ENCODE measurements at places on chromosomes 5 and 9. TPM values are rescaled to one million over a fixed set of nuclear protein-coding genes. Genes with fewer than 3 reads are reported as not detected.

DNA sequence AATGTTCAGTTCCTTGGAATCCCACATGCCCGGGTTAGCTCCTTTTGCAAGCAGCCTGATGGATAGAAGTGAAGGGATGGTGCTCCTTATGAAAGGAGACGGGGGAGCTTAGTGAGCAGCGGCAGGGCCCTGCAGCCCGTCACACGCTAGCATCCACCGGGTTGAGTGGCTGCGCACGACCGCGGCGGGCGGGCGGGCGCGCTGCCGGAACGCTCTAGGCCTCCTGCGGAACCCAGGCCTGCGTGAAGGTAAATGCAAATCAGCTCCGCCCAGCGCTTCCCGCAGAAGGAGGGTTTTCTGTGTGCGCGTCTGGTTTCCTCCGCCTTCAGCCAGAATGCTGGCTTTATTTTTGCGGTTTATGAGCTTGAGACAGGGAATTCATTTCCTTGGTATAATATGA lies 19.8 kb downstream of the IL12B start:
- H3K4me3 ChIP-seq, result no peak overlapping the region
- no peaks in the 10 kb centered on the region for H3K4me1 ChIP-seq
- H3K36me3 ChIP-seq, result no peaks in the 10 kb centered on the region
- no peak for DNase-seq
- H3K27ac ChIP-seq, result no peak overlapping the region

- no peaks in the 10 kb centered on the region for H3K36me3 ChIP-seq
- H3K27me3 ChIP-seq, result no peaks in the 10 kb centered on the region
- no peak overlapping the region for H3K27ac ChIP-seq
- H3K4me3 ChIP-seq, result no peak overlapping the region
These were observed 54.7 kb downstream of the GLDC start for GRCh38 chr9:6590772-6591384.

GRCh38 chr9:6941501-6941900 lies 183.7 kb downstream of the KDM4C start:
- peaks cover 21% of the 10 kb centered on the region for H3K4me1 ChIP-seq
- no peak for DNase-seq
- no peaks in the 10 kb centered on the region for H3K27me3 ChIP-seq
- H3K4me3 ChIP-seq, result no peak overlapping the region

CBY3 gene
- total RNA-seq, result not detected

- H3K36me3 ChIP-seq, result no peaks in the 10 kb centered on the region
- no peak overlapping the region for H3K27ac ChIP-seq
- H3K4me3 ChIP-seq, result no peak overlapping the region
- no peaks in the 10 kb centered on the region for H3K27me3 ChIP-seq
- DNase-seq, result no peak
These were observed 190.4 kb upstream of the VCAN start for GRCh38 chr5:83281176-83281575.

DNA sequence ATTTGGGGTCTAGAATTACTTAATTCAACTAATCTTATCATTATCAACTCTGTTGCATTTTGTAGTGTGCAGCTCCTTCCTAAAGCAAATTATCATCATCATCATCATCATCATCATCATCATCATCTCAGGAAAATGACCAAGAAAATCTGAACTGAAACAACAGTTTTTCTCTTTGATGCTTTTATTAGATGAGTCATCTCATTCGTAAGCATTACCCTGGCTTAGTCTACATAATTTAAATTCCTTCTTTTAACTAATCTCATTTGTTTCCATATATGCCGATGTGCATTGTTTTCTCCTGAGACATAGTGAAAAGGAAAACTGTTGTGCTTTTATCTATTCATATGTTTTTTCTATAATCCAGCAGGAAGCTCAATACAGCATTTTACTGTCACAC lies 173.0 kb upstream of the PDE4D start:
- H3K27ac ChIP-seq, result no peak overlapping the region
- DNase-seq, result no peak
- H3K4me3 ChIP-seq, result no peak overlapping the region
- no peaks in the 10 kb centered on the region for H3K4me1 ChIP-seq
- no peaks in the 10 kb centered on the region for H3K36me3 ChIP-seq

- H3K27me3 ChIP-seq, result no peaks in the 10 kb centered on the region
- H3K4me3 ChIP-seq, result peak within 1 kb of the TSS; percentile 57
- no peak within 1 kb of the TSS for H3K27ac ChIP-seq
- no peaks in the 10 kb centered on the region for H3K36me3 ChIP-seq
- H3K4me1 ChIP-seq, result peaks cover 3% of the 10 kb centered on the region
These were observed at the start of gene ADRA1B for GRCh38 chr5:159915904-159916840. TSS of gene ADRA1B (plus strand) at chr5:159916482. CDS start at chr5:159916906, 424 bp downstream.

BTNL9 gene
- 22.8 TPM for total RNA-seq

DNA sequence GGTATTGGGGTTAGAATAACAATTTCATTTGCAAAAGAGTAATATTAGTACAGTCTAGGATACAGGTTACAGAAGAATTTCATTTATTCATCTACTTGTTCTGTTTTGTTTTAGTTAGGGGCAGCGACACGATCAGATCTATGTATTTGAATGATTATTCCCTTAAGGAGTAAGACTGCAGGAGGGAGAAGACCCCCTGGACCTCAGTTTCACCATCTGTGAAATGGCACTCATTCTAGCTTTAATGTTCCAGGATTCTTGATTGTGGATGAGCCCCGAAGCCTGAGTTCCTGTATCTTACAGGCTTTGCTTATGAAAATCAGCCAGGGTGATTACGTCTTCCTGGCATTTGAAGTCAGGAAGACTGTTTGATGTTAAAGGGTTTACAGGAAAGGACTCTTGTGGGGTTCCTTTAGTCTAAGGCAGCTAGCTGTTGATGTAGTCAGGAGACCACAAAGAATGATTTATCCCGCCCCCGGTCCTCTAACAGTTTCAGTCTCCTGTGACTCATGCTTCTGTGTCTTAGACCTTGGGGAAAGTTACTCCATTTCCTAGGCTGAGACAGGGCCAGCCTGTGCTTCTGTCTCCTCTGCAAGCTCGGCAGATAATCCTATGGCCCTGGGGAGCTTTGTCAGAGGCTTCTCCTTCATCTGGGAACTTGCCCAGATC lies 11.5 kb downstream of the SMIM3 start:
- no peaks in the 10 kb centered on the region for H3K27me3 ChIP-seq
- H3K36me3 ChIP-seq, result no peaks in the 10 kb centered on the region
- H3K27ac ChIP-seq, result peak overlapping the region; percentile 51
- peaks cover 3% of the 10 kb centered on the region for H3K4me1 ChIP-seq

All from psoas muscle (tissue), 8 donors.